ENCODE measurements at places on chromosomes 12 and 14.

DNA sequence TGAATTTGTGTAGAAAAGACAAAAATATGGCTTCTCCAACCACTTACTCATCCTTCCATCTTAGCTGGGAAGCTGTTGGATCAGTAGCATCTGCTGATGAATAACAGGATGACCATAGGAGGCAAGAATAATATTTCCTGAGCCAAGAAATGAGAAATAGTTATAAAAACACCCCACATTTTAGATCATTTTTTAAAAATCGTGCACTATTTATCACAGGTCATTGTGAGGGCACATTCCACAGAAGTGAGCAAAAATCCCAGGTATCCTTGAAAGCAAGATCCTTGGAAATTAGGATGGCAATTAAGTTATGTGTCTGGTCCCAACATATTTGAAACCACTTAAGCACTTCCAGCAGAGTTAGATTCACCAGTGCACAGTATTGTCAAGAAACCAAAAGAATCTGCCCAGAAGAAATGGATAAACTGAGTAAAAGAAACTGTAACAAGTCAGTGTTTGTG, 8.4 kb downstream of the FAR2 start:
- DNase-seq, result no peak

DNA sequence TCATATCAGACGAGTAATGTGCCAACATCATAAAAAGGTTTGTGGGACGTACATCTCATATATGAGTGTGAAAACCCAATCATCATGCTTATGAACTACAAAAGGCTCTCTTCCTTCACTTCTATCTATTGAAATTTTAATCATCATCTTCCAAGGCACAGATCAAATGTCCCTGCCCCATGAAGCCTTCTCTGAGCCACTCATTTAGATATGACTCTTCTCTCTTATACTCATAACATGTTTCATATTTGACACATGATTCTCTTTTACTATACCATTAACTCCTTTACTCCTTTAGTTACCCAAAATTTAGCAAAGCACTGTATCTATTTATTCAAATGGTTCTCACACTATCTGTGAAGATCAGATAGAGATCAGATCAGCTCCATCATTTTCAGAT, 22.2 kb downstream of the RALGAPA1 start:
- DNase-seq, result no peak

DNA sequence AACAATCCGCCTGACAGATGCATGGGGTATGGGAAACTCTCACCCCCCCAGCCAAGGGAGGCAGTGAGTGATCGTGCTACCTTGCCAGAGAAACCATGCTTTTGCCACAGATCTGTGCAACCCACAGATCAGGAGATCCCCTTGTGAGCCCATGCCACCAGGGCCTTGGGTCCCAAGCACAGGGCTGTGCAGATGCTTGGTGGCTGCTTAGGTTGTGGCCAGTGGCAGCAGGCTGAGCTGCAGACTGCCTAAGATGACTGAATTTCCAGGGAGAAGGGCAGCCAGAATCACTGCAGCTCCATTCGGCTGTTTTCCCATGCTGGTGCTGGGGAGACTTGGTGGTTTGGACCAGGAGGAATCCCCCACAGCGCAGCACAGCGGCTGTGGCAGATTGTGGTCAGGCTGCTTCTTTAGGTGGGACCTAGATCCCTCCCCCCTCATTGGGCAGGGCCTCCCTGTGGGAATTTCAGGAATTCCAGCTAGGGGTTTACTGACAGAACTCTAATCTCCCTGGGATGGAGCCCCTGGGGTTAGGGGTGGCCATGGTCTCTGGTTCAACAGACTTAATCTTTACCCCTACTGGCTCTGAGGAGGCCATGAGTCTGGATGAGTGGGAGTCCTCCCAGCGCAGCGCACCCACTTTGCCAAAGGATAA, 264.6 kb upstream of the DAAM1 start:
- no peak for DNase-seq

DNA sequence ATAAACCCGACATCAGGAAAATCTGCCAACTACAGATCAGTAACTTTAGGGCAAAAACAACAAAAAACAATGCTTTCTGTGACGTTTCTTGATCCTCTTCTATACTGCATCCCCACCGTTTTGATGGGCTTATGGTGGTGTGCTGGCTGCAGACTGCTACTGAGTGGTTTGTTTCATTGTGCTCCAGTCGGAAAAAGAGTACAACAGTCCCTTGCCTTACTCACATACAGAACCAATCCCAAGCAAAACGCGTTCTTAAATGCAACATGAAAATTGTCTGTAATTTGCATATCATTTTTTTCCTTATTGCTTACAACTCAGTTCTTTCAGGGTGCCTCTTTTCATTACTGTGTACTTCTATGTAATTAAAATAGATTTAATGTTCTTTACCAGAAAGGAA, 2.3 kb downstream of the ETV6 start:
- DNase-seq, result no peak

DNA sequence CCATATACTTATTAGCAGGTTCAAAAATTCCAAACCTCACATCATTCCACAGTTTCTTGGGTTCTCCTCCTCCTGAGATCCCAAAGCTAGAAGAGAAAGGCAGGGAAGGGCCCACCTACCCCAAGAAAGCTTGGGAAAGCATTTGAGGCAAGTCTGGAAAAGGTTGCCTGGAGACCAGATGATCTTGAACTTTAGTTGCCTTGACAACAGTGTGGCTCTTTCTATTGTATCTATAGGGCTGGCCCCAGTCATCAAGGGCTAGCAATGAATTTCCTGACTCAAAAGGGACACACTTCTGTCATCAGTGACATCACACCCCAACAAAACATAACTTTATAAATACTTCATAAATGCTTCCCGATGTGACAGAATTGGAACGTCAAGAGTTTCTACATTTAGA, 40.0 kb downstream of the ZFYVE1 start:
- no peak for DNase-seq

DNA sequence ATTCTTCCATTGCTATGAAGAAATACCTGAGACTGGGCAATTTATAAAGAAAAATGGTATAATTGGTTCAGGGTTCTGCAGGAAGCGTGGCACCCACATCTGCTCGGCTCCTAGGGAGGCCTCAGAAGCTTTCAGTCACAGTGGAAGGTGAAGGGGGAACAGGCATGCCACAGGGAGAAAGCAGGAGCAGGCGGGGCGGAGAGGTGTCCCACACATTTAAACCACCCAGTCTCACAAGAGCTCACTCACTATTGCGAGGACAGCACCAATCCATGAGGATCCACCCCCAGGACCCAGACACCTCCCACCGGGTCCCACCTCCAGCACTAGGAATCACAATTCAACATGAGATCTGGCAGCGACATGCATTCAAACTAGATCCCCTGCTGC, 56.0 kb upstream of the C14orf180 start:
- no peak for DNase-seq
